Uterus (tissue), 4 donors: ENCODE measurements at places on chromosomes 3 and 15. TPM values are rescaled to one million over a fixed set of nuclear protein-coding genes. Genes with fewer than 3 reads are reported as not detected.

B3GALNT1 gene
- 15.3 TPM for total RNA-seq

RCCD1 gene
- 9.7 TPM for total RNA-seq

MAP1A gene
- total RNA-seq, result 10.5 TPM

PPARG gene
- 8.5 TPM for total RNA-seq

NKIRAS1 gene
- 25.0 TPM for total RNA-seq

AMIGO3 gene
- not detected for total RNA-seq

GUCA1C gene
- not detected for total RNA-seq

DNA sequence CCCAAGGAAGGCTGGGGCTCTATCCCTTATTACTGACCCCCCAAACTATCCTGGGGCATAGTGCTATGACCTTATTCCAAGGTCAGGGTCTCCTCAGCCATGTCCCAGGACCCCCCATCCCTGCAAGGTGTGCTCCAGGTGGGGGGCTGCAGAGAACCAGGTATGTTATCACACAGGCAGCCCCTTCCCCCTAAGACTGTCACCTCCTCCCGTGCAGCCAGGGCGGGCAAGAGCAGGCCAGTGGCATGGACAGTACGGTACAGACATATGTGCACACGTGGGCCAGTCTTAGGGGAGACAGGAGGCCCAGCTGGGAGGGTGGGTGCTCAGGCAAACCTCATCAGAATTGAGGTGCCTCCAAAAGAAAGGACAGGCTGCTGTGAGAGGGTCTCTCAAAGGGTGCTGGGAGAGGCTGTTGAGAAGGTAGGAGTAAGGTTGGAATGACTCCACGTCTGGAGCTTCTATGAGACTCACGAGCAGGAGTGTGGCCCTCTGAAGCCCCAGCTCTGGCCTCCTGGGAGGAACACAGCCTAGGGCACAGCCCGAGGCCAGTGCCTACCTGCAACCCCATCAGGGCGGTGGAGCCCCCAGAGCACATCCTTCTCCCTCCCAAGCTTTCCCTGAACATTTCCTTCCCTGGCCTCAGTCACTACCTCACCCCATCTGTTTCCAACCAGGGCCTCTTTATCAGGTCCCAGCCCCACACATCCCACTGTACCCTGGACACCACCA lies 1.7 kb upstream of the COL7A1 start:
- DNase-seq, result no peak
- no peaks in the 10 kb centered on the region for H3K27me3 ChIP-seq
- peaks cover 6% of the 10 kb centered on the region for H3K4me1 ChIP-seq
- H3K36me3 ChIP-seq, result no peaks in the 10 kb centered on the region
- no peak overlapping the region for H3K4me3 ChIP-seq

GRCh38 chr3:38247366-38248035 lies 18.1 kb upstream of the SLC22A13 start:
- H3K4me1 ChIP-seq, result no peaks in the 10 kb centered on the region
- H3K27me3 ChIP-seq, result no peaks in the 10 kb centered on the region
- no peak overlapping the region for H3K4me3 ChIP-seq
- DNase-seq, result no peak
- no peaks in the 10 kb centered on the region for H3K36me3 ChIP-seq

DNA sequence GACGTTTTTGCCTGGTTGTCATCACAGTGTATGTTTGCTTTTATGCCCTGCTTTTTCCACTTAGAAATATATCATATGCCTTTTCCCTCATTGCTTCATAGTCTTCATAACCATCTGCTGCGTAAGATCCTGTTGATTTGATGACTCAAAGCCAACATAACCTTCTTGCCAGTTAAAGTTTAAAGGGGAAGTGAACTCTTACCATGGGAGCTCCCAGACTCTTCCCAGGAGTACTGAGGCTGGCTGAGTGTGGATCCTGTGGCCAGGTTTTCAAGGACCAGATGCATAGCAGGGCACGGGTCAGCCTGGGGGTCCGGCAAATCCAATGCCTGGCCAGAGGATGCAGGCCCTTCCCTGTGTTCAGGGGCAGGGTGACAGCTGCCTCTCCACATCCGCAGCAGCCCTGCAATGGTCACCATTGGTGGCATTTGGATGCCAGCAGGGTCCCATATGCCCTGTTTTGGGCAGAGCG lies 42.0 kb upstream of the SACM1L start:
- H3K36me3 ChIP-seq, result no peaks in the 10 kb centered on the region
- peaks cover 4% of the 10 kb centered on the region for H3K4me1 ChIP-seq
- no peak overlapping the region for H3K4me3 ChIP-seq
- DNase-seq, result no peak

DNA sequence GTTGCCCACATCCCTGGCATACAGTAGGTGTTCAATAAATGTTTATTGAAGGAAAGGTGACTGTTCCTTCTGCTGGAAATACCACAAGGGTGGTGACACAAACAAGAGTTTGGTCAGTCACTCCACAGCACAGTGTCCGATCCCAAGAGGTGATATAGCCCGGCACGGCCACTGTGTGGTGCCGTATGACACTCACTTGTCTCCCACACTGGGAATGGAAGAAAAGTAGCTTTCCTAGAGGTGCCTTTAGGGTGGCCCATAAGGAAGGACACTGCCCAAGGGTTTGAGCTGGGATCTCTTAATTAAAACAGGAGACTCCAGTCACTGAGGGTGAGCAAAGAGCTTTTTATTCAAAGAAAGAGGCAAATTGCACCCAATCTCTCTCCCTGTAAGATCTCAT lies 40.5 kb downstream of the TGM4 start:
- H3K27me3 ChIP-seq, result no peaks in the 10 kb centered on the region
- no peak for DNase-seq
- no peaks in the 10 kb centered on the region for H3K36me3 ChIP-seq
- no peaks in the 10 kb centered on the region for H3K4me1 ChIP-seq
- H3K4me3 ChIP-seq, result no peak overlapping the region

- H3K4me3 ChIP-seq, result no peak overlapping the region
- H3K27me3 ChIP-seq, result no peaks in the 10 kb centered on the region
- H3K27ac ChIP-seq, result no peak overlapping the region
- H3K4me1 ChIP-seq, result peaks cover 5% of the 10 kb centered on the region
These were observed 76.2 kb downstream of the MB21D2 start for GRCh38 chr3:192841428-192841827.

DNA sequence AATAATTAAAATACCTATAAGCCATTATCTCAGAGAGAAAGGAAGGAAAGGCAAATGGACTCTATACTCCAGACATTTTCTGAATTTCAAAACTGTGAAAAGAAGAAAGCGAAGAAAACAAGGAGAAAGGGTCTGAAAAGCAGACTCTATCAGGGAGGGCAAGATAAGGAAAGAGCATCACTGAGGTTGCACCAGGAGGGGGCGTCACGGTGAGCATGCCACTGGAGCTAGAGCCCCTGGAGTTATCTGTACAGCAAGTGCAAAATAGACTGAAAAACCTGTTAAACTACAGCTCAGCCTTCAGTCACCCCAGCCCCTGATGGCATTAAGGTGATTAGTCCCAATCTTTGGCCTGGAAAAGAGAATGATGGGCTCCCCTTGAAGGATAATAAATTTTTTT lies 514.3 kb downstream of the GABRG3 start:
- no peak overlapping the region for H3K27ac ChIP-seq
- no peaks in the 10 kb centered on the region for H3K27me3 ChIP-seq
- H3K4me1 ChIP-seq, result no peaks in the 10 kb centered on the region
- no peak for DNase-seq
- no peak overlapping the region for H3K4me3 ChIP-seq
- H3K36me3 ChIP-seq, result no peaks in the 10 kb centered on the region

GRCh38 chr15:100252779-100253417 lies 88.9 kb downstream of the ADAMTS17 start:
- no peak for DNase-seq
- no peak overlapping the region for H3K27ac ChIP-seq
- H3K4me3 ChIP-seq, result no peak overlapping the region

DNA sequence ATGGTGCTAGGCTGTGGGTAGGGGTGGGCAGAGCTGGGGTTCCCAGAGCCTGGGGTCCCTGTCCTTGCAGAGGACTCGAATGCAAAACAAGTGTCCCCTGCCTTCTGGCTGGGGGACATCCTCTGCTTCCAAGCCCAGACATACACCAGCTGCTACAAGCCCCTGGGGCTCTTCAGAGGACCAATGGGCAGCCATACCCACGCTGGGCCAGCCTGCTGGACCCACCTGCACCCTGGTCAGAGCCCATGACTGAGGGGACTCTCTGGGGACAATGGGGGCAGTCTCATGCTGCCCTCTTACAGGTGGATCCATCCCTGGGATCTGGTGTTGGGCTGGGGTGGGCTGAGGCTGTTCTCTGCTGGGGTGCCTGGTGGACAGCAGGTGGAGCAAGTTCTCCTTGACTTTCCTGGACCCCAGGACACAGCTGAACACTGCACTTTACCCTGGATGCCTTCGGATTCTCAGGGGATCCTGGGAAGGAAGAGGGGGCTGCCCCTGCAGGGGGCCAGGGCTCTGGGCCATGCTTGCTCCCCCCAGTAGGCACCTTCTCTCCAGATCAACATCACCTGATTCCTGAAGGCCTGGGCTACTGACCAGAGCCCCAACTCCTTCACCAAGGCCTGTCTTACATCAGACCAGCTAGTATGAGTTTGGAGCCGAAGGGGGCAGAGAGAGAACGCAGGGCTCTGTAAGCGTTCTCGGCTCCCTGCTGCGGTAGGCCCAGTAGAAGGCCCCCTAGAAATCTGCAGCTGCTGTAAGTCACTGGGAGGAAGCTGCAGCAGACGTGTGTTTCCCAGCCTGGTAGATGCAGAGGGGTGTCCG lies 7.2 kb upstream of the COMMD4 start:
- H3K27ac ChIP-seq, result no peak overlapping the region
- DNase-seq, result no peak
- H3K27me3 ChIP-seq, result no peaks in the 10 kb centered on the region

GRCh38 chr3:46731795-46732194 lies 14.1 kb upstream of the PRSS50 start:
- H3K4me3 ChIP-seq, result no peak overlapping the region
- no peak overlapping the region for H3K27ac ChIP-seq
- no peaks in the 10 kb centered on the region for H3K36me3 ChIP-seq
- no peak for DNase-seq

DNA sequence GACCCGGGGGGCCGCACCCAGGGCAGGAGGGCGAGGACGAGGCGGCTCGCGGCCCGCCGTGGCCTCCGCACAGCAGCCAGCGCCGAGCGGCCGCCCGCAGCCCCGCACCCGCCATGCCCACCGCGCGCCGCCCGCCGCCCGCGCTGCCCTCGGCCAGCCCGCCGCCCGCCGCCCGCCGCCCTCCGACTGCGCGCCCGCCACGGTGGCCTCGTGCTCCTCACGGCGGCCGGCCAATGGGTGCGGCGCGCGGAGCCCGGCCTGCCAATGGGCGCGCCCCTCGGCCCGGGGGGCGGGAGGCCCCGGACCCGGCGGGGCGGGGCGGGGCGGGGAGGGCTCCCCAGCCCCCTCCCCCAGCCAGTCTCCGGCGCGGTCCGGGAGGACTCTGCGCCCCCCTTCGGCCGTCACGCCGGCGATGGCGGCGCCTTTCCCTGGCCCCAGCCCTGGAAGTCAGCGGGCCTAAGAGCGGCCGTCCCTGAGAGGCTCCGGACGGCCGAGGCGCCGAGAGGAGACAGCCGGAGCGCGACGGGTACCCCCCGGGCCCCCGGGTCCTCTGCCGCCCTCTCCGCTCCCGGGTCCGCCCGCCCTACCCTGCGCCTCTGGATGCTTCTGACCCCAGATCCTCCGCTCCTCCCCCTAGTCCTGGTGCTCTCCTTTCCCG lies at the start of gene NT5DC2:
TSS of gene NT5DC2 (minus strand) at position 235 of the 658 bp plus-strand sequence. CDS start at position 115, 120 bp downstream.
- H3K36me3 ChIP-seq, result no peaks in the 10 kb centered on the region
- no peaks in the 10 kb centered on the region for H3K27me3 ChIP-seq
- peak within 1 kb of the TSS; percentile 80 for H3K27ac ChIP-seq
- peak within 1 kb of the TSS; percentile 61 for H3K4me3 ChIP-seq

GRCh38 chr3:141380987-141381386 lies 12.7 kb downstream of the ZBTB38 start:
- no peak for DNase-seq
- no peak overlapping the region for H3K27ac ChIP-seq
- H3K27me3 ChIP-seq, result no peaks in the 10 kb centered on the region
- H3K4me1 ChIP-seq, result no peaks in the 10 kb centered on the region
- no peaks in the 10 kb centered on the region for H3K36me3 ChIP-seq

DNA sequence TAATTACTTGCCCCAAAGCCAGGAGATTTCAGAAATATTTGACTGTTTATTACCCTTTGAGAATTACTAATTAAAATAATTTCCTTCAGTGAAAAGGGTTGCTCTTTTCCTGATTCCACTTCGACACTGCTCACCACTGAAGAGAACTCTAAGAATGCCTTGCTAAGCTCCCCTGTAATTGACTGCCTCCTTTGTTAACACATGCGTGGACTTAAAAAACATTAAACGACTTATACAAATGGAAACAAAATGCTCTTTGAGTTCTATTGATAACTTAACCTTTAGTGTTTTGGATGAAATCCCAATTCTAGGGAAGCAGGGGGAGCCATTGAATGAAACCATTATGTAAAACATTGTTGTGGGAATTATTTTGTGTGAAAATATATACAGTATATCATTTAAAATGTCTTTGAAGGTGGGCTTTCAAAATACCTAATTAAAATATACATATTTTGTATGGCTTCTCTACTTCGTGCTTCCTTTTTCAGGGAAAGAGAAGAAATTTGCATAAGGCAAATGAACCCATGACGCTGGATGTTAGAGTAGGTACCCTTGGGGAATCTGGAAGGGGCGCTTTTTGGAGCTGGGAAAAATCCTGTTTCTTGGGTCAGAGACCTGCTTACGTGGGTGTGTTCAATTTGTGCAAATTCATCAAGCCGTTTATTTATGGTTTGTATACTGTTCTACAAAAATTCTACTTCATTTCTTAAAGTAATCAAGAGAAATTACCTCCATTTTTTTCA lies 64.2 kb downstream of the WWTR1 start:
- no peak overlapping the region for H3K4me3 ChIP-seq
- H3K27me3 ChIP-seq, result no peaks in the 10 kb centered on the region
- H3K4me1 ChIP-seq, result no peaks in the 10 kb centered on the region
- no peak overlapping the region for H3K27ac ChIP-seq
- H3K36me3 ChIP-seq, result no peaks in the 10 kb centered on the region

DNA sequence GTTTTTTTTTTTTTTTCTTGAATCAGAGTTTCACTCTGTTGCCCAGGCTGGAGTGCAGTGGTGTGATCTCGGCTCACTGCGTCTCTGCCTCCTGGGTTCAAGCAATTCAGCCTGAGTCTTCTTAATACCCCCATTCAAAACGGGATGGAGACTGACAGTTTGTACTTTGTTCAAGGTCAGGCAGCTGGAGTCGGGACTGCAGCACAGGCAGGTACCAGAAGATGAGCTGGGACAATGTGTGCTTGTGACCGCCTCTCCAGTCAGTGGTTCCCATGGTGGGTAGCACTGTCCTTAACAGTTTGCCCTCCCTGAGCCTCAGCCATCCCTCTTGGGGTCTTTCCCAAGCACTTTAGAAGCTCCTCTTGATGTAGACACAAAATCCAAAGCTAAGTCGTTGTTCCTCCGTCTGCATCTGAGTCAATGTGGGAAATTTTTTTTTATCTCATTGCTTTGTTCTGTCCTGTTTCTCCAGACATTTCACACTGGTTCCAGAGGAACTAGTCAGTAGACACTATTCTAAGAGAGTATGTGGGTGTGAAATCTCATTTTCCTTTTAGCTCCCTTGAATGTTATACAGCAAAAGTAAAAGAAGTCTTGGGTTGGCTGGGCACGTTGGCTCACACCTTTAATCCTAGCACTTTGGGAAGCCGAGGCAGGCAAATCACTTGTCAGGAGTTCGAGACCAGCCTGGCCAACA lies 5.3 kb upstream of the TTLL13 start:
- H3K36me3 ChIP-seq, result no peaks in the 10 kb centered on the region
- no peak overlapping the region for H3K27ac ChIP-seq
- no peaks in the 10 kb centered on the region for H3K4me1 ChIP-seq
- no peak for DNase-seq
